ENCODE measurements at places on chromosomes 4 and X.

- DNase-seq = peak; percentile 40
Measured at GRCh38 chr4:92406488-92406887, 102.7 kb downstream of the GRID2 start.

GRCh38 chrX:69365755-69366154 is 138.4 kb upstream of the NALF2 start:
- DNase-seq = no peak

GRCh38 chr4:139530833-139531427 is 25.1 kb downstream of the SETD7 start:
- DNase-seq = no peak

- DNase-seq = no peak
Measured at GRCh38 chr4:73822812-73823504, 13.5 kb upstream of the CXCL6 start.

DNA sequence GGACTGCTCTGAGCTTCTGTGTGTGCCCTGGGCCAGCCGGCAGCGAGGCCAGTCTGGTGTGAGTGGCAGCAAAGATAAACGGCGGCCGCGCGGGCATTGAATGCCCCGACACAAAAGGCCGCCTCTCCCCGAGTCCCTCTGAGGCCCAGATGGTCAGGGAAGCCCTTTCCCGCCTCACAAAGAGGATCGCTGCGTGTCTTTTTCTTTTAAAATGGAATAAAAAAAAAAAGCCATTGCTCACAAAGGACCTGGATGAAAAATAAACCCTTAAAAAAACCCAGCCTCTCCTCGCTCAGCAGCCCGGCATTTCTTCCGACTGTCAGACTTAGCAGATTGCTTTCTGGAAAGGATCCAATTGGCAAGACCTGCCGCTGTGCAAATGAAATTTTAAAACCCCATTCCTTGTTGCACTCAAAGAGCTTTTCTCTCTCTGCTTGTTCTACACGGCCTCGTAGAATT is 578.7 kb downstream of the BCOR start:
- no peak for DNase-seq

GRCh38 chr4:42360256-42360669 is 37.0 kb upstream of the SHISA3 start:
- DNase-seq = no peak

- no peak for DNase-seq
Measured at GRCh38 chr4:101960431-101960830, 169.9 kb downstream of the BANK1 start.

- DNase-seq = no peak
Measured at GRCh38 chr4:109113521-109113920, 188.9 kb downstream of the COL25A1 start.

DNA sequence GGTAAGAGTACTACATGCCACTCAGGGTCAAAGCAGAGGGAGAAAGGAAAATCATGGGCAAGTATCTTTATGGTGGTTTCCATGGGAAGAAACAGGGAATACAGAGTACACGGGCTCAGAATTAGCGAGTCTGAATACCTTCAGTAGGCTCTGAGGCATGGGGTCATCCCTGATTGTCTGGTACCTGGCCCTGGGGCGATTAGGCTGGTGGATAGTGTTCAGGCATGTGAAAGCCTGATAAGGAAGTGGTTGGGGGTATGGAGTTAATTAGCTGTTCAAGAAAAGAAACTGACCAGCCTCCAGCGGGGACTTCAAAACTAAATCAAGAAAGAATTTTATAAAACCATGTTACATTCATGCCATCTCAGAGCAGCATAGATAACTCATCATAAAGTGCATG is 518.8 kb downstream of the RAB28 start:
- no peak for DNase-seq

- peak; percentile 24 for DNase-seq
Measured at GRCh38 chr4:65502131-65502701, 168.1 kb downstream of the EPHA5 start.

DNA sequence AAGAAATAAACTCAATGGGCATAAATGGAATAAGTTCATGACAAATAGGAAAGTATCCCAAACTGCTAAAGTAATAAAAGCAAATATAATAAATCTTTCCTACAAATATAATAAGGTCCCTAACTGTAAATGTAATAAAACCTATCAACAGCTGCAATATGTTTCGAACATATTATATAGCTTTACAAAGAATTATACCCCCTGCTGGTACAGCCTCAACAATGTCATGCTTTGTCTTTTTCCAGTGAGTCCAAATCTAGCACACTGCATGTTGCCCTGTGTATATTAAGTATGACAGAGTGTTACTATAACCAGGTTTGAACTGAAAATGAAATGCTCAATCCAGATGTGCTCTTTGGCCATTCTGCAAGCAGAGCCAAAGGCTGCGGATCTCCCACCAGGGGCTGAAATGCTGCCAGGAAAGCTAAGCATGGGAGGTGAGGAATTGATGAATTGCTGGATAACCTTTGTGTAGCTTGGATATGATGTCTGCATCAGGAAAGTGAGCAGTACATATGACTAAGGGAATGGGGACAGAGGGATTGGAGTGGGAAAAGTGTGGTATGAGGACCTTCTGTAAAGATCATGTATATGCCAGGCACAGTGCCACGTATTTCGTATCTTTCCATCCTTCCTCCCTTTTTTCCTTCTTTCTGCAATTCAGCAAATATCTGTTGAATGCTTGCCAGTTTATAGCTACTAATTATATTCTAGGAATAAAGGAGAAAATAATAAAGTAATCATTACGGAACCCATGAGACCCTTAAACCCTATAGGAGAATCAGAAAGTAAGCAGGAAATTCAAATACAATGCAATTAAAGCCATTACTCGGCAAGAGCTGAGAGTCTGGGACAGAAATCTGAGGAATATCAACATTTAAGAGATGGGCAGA is 954.6 kb upstream of the LCORL start:
- DNase-seq = no peak

- DNase-seq = no peak
Measured at GRCh38 chr4:2283199-2283711, 21.3 kb upstream of the MXD4 start.

GRCh38 chr4:83174844-83175414 is 60.4 kb upstream of the PLAC8 start:
- no peak for DNase-seq

- no peak for DNase-seq
Measured at GRCh38 chr4:142960867-142961644, 115.0 kb upstream of the INPP4B start.

DNA sequence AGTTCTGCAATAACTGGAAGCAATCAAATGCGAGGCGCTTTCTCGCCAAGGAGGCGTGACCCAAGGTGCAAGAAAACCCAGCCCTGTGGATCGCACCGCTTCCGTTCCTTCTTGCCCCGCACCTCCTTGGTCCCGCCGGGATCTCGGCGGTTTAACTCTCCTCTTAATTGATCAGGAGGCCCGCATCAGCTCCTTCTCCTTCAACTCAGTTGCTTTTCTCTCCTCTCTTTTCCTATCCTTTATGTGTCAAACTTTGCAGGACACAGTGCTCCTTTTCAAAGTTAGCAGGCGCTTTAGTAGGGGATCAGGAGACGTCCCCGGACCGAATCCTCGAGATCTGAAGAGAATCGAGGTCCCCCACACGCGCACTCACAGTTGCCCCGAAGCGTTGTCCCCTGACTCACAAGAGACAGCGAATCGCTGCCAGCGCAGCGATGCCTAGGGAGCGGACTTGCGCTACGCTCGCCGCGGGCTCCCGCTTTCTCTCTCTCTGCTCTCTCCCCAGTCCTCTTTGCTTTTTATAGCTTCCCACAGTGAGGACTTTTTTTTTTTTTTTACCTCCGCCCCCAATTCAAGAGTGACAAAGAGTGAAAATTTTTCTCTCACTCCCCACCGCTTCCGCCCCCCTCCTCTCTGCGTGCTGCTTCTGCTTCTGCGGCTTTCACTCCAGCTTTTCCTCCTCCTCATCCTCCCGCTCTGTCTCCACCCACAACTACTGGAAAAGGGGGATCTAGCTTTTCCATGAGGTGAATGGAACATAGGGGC is at the start of gene DKK2:
Gene DKK2, minus strand, starts transcription at position 495 of the 765 bp plus-strand sequence. CDS start 722 bp downstream, outside the sequence.
- DNase-seq = no peak

DNA sequence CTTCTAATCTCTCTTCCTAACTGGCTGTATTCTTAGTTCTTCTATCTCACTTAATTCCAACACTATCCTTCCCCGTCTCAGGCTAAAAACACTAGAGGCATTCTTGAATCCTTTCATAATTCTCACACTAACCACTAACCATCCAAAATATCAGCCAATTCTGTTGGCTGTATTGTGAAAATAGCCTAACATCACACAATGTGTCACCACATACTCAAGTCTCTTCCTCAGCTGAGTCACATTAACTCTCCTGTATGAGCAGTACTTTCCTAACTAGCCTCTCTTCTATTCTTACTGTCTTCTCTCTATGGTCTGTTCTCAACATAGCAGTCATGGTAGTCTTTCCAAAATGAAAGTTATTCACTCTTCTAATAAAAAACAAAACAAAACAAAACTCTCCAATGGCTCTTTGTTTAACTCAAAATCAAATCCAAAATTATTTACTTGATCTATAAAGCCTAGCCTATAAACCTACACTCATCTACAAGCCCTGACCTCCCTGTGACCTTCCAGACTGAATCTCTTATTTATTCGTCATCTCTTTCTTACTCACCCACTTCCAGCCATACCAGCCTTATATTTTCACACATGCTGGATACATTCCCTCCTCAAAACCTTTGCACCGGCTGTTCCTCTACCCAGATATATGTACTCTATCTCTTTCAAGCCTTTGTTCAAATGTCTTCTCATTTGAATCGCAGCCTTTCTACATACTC is 445.9 kb downstream of the TLL1 start:
- DNase-seq = no peak

GRCh38 chrX:116667346-116668134 is 204.8 kb upstream of the CT83 start:
- no peak for DNase-seq

DNA sequence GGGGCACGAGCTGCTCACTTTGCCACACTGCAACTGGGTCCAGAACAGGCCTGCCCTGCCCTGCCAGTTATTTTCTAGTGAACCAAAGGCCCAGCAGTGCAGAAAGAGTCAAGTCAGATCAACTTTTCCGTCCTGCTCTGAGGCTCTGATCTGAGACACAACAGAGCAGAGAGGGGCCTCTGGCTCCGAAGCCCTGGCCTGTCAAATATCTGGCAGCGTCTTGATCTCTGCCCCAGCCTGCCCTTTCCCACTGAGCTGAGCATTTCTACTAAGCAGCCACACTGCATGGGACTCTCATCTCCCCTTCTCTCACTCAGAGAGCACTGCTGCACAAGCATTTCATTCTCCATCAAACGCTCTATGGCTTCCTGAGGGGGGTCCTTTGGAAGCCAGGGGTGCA is 11.8 kb downstream of the IGFBP7 start:
- DNase-seq = no peak

DNA sequence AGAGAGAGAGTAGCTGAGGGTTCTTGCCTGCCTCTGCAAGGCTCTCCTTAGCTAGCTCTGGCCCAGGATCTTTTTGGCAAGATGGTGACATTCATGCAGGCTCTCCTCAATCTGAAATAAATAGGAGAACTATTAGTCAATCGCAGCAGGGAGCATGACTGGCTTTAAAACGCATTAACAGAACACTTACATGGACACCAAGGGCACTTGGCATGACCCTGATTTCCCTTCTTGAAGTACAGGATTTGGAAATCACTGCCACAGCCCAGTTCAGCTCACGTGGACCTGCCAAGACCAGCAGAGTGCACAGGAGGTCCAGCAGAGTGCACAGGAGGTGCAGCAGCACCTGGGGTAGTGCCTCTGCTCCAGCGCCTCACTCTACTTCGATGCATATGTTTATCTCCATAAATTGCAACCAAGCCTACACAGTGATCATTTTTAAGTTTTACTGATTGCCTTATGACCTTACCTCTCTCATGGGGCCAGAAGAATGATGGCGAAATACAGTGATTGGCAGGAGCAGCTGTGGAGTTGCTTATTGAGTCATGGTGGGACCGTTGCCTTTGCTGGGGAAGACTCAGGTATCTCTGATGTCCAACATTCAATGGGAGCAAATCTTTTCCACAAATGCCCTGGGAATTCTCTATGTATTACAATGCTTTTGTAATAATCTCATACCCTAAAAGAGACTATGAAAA is 122.4 kb downstream of the SYNPO2 start:
- DNase-seq = no peak

DNA sequence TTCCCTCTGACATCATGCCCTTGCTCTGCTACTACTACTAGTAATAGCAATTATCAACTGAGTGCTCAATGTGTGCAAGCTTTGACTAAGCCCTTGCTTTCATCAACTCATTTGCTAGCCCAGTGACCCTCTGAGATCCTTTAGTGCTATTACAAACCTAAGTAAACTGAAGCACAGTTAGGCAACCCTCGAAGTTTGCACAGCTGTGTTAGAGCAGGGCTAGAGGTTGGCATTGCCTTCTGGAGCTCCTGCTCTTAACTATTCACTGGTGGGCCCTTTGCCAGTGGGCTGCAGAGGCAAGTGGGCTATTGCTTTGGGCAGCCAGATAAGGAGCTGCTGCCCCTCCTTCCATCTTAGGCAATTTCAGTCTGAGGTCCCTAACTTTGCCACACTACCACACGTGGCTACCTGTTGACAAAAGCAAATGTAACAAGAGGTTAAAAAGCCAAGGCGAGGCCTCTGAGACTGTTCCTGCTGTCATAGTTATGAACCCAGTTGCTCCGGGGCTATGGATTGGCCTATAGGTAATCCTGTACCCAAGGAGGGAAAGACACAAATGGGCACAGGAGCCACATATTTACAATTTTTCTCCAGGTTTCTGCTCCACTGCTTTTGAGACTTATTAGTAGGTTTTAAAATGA is 41.5 kb upstream of the ANKRD50 start:
- no peak for DNase-seq

DNA sequence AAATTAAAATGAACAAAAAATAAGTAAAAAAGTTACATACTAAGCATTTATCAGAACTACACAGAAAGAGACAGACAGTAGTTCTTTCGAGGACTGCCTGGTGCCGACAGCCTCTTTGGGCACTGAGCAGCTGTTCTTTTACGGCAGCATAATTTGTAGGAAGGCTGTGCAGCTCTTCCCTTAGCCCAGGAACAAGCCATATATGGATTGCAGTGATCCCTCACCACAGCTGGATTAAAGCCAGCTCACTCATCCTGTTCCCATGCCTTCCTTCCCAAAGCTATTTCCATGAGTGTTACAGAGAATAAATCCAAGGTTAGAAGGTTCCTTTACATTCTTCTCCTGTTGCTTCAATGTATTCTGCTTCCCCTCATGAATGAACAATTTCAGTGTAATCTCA is 71.7 kb downstream of the DDX60L start:
- DNase-seq = peak; percentile 91

- DNase-seq = no peak
Measured at GRCh38 chrX:19683358-19683757, 168.1 kb upstream of the MAP3K15 start.

DNA sequence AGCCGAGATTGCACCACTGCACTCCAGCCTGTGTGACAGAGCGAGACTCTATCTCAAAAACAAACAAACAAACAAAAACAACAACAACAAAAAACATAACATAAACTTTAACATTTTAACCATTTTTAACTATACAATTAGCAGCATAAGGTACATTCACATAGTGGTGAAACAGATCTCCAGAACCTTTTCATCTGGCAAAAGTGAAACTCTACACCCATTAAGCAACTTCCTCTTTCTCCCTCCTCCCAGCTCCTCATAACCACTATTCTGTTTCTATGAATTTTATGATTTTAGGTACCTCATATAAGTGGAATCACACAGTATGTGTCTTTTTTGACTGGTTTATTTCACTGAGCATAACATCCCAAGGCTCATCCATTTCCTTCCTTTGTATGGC is 103.6 kb downstream of the FAM13A start:
- no peak for DNase-seq

Data from foreskin melanocyte (primary cell).